ENCODE measurements at places on chromosomes 1 and 21.

- no peak for DNase-seq
Measured at GRCh38 chr1:26702680-26703038, 6.8 kb downstream of the ARID1A start.

DNA sequence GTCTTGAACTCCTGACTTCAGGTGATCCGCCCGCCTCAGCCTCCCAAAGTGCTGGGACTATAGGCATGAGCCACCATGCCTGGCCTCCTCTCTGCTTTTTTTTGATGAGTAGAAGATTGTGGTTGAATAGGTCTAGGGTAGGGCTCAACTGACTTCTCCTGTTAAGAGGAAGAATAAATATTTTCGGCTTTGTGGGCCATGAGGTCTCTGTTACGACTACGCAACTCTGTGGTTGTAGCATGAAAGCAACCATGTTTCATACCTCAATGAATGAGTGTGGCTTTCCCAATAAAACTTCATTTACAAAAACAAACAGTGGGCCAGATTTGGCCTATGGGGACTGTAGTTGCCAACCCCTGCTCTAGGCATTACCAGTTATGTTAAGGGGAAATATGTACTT is 67.8 kb downstream of the NID1 start:
- no peak for DNase-seq

GRCh38 chr1:15090373-15090772 is 63.2 kb upstream of the TMEM51 start:
- DNase-seq = no peak

DNA sequence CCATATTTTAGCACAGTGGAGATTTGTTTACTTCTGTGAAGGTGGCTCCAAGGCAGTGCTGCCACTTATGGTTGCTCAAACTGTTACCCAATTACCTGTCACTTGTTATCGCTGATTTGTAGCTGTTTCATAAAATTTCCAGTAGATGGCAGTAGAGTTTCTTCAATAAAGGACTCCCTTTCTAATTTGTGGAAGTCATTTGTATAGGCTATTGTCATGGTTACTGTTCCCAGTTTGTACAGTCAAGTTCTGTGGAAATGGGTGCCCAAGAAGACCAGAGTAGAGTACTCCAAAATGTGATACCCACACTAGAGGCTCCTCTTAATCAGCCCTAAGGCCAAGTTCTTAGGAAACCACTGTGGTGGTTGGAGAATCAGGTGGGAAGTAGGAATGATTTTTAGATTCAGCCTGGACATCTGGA is 186.1 kb downstream of the CLEC20A start:
- DNase-seq = peak; percentile 84

- DNase-seq = no peak
Measured at GRCh38 chr1:27153549-27153886, 1.4 kb downstream of the SLC9A1 start.

GRCh38 chr1:19437891-19438294 is 47.4 kb downstream of the CAPZB start:
- DNase-seq = no peak

DNA sequence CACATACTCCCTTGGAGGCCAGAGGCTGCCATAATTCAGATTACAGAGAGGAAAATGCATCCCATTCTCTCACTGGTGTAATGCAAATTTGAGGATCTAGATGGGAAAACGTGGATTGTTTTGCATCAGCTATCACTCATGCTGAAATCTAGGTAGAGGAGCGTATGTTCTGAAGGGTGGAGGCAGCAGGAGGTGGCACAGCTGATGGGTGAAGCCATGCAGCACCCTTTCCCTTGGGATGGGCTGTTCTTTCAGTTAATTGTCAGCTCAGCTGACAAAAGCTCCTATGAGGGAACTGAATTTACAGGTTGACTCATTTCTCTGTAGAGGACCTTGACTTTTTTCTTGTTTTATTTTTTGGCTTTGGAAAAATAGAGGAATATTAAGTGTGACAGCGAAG is 41.8 kb downstream of the CAMTA1 start:
- DNase-seq = no peak

DNA sequence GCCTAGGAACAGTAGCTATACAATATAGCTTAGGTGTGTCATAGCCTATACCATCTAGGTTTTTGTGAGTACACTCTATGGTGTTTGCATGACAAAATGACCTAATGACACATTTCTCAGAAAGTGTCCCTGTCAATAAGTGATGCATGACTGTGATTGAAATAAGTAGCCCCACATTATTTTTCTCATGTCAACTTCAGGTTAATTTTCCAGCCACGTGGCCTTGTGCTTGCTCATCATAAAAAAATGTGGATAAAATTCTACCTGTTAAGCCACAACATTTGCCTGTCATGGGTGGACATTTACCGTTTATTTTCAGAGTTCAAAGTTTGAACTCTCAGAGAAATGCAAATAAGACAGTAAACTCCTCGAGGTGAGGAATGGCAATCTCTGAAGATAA is 5.5 kb downstream of the DISC1 start:
- no peak for DNase-seq

DNA sequence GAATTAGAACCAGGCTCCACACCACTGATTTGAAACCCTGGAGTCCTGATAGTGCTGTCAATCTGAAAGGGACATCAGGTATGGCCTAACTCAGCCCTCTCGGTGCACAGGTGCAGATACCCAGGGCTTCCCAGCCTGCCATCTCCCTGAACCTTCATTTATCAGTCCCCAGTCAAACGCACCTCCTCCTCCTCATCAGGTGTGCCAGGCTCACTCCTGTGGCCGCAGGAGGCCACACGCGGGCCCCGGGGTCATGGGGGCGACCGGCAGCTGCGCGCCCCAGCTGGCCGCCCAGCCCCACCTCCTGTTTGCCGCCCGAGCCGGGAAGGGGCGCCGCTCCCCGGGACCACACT is 572 bp downstream of the FUCA1 start:
- no peak for DNase-seq

DNA sequence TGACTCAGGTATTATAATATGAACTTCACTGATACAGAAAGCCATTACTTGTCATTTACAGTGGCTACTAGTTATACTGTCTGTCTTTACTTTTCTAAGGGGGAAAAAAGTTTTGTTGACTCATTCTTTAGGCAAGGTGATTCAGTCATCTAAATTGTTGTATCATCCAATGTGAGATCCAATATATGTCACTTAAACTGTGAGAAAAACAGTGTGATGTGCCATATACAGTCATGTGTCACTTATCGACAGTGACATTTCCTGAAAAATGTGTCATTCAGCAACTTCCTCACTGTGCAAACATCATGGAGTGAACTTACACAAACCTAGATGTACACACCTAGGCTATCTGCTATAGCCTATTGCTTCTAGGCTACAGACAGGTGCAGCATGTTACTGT is 57.6 kb downstream of the KCNK2 start:
- no peak for DNase-seq

- no peak for DNase-seq
Measured at GRCh38 chr1:116766616-116767469, 12.6 kb downstream of the CD2 start.

DNA sequence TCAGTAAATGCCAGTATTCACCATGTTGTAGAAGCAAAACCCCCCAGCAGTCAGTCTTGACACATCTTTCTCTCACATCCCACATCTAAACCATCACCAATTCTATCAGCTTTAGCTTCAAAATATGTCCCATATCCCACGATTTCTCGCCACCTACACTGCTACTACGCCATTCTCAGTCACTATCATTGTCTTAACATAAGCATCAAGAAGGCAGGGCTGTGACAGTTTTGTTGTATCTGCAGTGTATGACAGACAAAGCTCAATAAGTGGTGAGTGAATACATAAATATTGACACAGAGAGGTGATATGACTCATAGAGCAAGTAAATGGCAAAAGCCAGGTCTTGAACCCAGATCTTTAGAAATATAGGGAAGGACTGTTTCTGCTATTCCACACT is 59.9 kb downstream of the JAK1 start:
- no peak for DNase-seq

DNA sequence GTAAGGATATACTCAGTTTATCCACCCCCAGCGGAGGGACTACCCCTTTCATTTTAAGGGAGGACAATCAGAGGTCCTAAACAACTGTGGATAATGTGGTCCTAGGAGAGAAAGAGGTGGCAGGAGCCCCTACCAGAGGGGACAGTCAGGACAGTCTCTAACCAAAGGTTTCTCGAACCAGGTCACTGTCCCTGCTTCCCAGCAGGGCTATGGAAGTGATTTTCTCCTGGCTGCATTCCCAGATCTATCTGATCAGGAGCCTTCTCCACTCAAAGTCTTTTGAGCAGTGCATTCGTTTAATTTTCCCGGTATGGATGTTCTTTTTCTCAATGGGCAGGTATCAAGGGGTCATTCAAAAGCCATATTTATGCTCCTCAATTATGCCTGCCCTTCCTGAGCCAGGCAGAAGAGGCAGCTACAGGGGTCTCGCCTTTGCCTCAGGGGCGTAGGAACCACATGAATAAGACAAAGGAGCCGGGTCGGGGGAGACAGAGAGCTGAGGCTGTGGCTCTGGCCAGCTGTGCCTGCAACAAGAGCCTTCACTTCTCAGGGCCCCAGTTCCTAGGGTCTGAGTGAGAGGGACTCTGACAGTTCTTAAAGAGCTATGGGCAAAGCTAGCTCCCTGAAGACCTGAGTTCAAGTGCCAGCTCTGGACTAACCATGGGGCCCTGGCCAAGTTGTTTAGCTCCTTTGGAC is 62.5 kb upstream of the DMRTB1 start:
- no peak for DNase-seq

DNA sequence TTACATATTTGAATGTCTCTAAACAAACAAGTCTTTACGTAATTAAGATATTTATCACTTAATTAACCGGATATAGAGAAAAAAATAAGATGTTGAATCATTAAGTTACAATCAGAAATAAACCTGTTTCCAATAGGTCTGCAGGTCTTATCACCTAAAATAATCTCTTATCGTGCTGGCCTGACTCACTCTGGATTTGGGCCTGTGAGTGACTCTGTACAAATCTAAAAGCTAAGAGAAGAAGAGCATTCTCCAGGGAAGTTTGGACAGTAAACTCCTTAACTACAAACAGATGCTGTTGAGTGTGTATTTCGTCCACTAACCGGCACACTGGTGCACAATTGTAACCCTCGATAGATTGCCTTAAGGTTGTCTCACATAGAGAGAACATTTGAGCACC is 25.3 kb downstream of the CEP104 start:
- DNase-seq = no peak

DNA sequence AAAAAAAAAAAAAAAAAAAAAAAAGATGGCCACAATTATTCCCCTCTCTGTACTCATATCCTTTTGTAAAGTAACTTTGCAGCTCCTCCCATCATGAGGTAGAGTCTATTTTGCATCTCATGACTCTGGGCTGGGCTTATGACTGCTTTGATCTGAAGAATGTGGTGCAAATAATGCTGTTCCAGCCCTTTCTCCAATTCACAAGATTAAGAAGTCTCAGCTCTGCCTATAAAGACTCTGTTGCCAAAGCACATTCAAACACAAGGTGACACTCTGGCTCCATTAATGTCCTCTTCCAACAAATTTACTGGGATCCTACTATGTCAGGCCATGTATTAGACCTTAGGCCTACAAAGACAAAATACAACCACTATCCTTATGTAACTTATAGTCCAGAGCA is 64.8 kb upstream of the PTCH2 start:
- DNase-seq = no peak

- DNase-seq = no peak
Measured at GRCh38 chr21:37503848-37504467, 137.4 kb downstream of the DYRK1A start.

DNA sequence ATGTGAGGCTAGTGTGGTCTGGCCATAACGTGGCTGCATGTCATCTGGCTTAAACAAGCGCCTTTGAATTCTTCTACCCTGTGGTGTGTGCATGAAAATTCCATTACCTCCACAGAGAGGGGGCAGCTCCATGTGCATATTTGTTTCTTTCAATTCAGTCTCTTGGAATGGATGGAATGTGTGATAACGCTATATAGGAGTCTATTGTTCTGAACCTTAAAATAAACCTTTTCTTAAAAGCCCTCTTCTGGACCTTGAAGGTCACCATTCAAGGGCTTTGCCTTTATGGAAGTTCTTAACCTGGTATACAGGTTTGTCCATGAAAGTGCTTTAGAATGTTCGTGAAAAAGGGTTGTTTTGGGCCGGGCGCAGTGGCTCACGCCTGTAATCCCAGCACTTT is 118.2 kb upstream of the ADGRL2 start:
- DNase-seq = no peak

- DNase-seq = no peak
Measured at GRCh38 chr1:234885601-234886000, 243.0 kb downstream of the TOMM20 start.

GRCh38 chr1:61081144-61081685 is 1.1 kb upstream of the NFIA start:
- no peak for DNase-seq

DNA sequence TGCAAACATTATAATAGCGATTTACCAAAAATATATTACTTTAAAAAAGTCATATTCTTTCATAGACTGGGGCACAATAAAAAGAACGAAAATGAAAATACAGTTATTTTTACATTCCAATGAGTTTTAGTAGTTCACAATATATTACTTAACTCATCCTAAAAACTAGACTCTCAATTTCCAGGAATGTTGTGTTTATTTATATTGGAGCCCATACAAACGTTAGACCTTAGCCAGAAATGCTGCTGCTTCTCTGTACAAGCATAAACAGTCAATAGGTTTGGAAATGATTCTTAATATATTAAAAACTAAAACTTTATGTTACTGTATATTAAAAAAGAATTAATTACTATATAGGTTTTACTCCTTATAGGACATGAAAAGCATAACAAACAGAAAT is 302.3 kb downstream of the BRINP3 start:
- DNase-seq = no peak

DNA sequence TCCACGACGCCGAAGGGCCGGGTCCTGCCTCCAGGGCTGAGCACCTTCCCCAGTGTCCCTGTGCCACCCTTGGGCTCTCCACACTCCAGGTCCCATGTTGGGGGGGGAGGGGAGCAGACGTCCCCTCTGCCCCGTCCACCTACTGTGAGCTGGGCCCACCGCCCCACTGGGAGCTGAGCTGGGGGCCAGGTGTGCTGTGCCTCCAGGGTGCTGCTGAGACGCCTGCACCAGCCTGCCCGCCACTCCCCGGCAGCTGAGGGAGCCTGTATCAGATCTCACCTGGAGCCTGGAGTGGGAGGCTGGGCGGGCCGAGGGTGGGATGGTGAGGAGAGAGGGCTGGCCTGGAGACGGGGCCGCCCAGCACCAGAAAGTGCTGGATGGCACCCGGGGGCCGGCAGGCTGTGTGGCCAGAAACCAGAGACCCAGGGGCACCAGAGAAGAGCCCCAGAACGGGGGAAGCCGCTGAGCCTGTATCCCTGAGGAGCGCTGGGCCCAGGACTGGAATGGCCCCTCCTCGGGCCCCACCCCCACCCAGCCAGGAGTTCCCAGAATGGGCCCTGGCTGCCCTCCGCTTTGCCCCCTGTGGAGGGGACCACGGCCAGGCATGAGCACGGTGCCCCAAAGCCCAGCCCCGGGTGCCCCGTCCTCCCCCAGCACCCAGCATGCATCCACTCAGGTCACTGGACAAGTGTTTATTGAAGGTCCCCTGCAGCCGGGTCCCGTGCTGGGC is 3.4 kb downstream of the TNFRSF18 start:
- no peak for DNase-seq

Data from pons (tissue), 1 donor.